GM18507 (cell line): ENCODE measurements at places on chromosomes 6 and 20.

DNA sequence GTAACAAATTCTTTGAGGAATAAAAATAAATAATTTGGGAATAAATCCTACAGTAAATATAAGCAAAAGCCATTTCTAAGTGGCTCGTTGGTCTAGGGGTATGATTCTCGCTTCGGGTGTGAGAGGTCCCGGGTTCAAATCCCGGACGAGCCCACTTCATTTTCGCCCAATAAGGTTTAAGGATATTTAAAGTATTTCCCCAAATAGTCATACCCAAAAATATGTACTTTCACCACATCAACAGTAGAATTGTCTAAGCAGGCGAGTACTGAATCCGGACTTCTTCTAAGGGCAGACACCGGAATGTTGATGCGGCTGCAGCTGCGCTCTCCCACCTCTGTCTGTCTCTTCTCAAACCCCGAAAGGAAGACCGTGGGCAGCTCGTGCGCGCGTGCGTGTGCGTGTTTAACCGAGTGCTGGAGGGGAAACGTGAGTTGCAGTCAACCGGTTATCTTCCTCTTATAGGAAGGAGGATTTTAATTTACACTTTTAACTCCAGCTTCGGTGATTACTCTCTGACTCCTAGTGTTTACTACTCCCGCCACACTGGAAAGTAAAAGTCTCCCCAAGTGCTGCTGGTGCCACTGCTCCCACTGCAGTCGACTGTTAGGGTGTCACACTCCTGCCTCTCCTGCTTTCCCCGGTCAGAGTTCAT lies 155.7 kb upstream of the PRSS16 start:
- DNase-seq = peak; percentile 22

- DNase-seq = no peak
Measured at GRCh38 chr20:61874421-61875068, 191.1 kb downstream of the TAF4 start.

DNA sequence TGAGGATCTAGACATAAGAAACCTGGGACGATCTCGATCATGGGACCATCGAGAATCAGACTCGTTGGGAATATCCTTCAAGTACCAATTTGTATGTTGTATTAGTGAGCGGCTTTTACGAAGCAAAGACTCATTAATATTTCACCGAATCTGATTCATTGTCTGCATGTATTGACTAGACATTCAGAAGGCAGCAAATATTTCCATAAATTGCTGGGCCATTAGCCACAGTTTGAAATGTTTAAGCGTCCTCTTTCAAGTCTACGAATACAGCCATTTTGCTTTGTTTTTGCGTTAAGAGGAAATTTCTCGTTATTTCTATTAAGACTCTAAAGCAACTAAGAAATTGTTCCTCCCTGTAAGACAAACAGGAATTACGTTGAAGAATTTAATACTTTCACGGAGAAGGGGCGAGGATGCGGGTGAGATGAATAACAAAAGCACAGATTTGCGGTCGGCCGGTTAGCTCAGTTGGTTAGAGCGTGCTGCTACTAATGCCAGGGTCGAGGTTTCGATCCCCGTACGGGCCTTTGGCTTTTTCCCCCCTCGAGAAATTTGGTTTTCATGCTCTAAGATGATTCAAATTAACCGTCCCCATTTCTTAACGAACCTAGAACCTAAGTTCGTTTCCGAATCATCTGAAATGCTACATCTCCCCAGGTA lies 18.5 kb downstream of the POM121L2 start:
- no peak for DNase-seq

DNA sequence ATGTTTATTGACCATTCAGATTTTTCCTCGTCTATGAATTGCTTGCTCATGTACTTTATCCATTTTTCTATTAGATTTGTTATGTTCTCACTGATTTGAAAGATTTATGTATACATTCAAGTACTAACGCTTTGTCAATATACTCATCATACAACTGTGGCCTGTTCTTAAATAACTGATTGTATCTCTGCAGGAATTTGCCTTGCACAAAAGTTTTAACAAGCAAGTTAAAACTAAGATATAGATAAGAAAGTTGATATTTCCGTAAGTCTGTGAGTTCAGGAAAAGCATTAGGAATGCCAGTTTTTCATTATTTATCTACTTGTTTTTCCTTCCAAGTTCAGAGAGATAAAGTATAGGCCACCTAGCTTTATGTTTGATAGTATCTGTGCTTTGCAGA lies 95.2 kb downstream of the PDE7B start:
- no peak for DNase-seq

DNA sequence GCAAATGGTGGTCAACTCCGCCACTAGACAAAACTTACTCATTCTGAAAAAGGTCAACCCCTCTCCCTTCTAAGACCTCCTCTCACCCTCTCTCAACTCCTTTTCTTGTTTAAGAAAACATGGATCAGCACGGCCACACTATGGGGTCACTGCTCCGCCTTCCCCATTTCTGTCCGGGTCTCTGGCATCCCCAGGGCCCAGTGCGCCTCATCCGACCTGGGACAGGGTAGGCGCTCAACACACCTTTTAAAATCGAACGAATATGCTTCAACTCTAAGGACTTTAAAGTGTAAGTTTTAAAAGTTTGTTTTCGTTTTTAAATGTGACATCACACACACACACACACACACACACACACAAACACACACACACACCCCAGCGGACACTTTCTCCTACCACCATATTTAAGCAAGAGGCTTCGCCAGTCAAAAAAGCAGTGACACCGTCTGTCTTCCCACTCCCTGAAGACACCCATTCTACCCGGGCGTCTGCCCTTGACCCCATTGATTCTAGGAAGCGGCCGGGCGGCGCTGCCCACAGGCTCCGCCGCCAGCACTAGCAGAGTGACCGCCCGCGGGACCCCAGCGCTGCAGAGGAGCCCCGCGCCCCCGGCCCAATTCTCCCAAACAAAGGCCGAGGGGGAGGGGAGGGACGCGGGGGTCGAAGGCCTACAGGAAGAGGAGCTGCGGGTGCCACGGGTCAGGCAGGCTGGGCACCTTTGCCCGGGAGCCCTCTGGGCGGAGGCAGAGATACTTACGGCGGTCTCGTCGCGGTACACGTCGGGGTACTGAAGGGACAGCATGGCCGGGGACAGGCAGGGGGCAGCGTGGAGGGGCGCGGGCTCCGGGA lies 568 bp downstream of the PREP start:
- no peak for DNase-seq

GRCh38 chr20:62668441-62669027 lies 26.2 kb downstream of the SLCO4A1 start:
- peak; percentile 47 for DNase-seq

DNA sequence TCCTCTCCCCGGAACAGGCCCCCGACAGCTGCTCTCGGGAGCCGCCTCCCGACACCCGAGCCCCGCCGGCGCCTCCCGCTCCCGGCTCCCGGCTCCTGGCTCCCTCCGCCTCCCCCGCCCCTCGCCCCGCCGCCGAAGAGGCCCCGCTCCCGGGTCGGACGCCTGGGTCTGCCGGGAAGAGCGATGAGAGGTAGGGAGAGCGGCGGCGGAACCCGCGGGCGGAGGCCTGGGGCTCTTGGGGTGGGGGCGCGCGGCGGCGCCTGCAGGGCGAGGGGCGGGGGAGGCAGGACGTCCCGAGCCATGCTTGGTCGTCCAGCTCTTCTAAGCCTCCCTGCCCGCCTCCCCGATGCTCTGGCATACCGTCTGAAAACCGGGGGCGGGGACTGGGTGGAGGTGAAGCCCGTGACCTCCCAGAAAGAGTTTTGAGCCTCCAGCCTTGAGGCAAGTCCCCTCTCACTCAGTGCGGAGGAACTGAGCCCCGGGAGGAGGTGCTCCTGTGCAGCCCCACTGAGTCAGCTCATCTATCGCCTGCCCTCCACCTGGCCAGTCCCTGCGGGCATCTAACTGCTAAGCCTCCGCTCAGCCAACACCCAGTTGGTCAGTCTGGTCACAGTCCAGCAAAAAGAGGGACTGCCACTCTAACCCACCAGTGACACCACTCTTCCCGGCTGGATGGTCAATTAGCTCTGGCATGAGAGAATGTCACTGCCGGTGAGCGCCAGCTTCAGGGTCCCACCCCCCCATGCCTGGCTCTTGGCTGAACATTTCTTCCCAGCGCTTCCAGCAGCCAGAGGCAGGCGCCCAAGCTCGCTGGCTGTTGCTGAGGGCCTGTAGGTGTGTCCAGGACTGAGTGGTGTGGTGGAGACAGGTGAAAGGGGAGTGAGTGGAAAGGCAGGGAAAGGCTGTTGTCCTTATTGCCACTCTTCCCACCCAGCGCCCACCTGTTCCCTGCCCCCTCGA lies 482 bp downstream of the DDR1 start:
- no peak for DNase-seq
